Stimulated activated CD4-positive, alpha-beta T cell treated with anti-CD3 and anti-CD28 coated beads, Interleukin-15, amount 100 ng/mL, for 1 hour (primary cell): ENCODE measurements at places on chromosomes 3 and 15.

DNA sequence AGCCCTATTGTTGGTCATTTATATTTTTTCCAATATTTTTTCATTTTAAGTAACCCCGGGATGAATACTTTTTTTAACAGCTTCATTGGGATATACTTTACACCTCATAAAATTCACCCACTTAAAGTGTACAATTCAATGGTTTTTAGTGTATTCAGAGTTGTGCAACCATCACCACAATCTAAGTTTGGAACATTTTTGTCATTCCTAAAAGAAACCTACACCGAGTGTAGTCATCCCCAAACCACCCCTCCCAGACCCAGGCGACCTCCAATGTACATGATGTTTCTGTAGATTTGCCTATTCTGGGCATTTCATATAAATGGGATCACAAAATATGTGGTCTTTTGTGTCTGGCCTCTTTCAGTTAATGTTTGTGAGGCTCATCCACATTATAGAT is 118.3 kb upstream of the FRMD4B start:
- DNase-seq, result no peak

DNA sequence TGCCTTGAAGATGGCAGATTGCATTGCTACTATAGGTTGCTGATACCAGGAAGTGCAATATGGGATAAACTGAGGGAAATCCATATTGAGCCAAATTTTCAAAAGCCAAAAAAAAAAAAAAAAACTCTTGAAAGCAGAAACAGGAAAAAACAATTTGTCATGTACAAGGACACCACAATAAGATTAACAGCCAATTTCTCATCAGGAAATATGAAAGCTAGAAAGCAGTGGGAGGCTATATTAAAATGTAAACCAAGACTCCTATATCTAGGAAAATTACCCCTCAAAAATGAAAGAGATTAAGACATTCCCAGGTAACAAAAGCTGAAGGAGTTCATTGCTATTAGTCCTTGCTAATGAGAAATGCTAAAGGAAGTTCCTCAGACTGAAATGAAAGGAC is 462.8 kb upstream of the DPH6 start:
- no peak for DNase-seq

DNA sequence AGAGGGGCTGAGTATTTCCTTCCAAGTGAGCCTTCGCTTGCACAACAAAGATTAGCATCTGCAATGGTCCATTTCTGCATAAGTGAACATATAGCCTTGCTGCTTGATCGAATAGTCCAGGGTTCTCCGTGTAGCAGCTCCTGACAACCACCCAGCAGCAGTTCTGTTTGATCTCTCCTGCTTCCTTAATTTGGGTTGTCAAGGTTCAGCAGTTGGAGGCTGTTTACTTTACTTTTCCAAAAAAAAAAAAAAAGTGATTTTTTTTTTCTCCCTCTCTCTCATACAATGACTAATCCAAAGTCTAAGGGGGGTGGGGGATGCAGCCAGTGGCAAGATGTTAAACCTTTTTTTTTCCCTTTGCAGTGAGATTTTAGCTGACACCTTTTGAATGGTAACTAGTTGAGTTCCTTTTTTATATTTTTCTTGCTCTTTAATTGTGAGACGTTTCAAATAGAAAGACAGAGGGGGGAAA is 3.6 kb downstream of the FOXP1 start:
- DNase-seq, result no peak

GRCh38 chr3:167644611-167645010 is 9.1 kb downstream of the WDR49 start:
- no peak for DNase-seq

GRCh38 chr3:58563386-58564035 is 13.7 kb downstream of the FAM107A start:
- no peak for DNase-seq

- DNase-seq, result no peak
Observed at GRCh38 chr3:55891106-55891505, 404.0 kb upstream of the WNT5A start.

DNA sequence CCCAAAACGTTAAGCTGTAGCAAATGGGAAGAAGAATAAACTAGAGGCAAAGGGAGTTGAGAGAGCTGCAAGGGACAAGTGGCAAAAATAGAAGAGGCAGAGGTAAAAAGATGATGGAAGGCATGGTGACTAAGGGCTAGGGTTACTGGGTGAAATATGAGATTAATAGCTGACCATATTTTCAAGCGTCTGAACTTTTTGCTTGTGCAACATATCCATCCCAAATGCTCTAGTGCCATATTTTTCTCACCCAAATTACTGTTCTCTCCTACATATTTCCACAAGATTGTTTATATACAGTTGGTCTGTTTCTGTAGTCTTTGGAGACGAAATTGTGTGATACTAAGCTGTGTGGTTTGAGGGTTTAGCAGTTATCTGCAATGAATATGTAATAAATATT is 145.5 kb downstream of the GMNC start:
- no peak for DNase-seq

DNA sequence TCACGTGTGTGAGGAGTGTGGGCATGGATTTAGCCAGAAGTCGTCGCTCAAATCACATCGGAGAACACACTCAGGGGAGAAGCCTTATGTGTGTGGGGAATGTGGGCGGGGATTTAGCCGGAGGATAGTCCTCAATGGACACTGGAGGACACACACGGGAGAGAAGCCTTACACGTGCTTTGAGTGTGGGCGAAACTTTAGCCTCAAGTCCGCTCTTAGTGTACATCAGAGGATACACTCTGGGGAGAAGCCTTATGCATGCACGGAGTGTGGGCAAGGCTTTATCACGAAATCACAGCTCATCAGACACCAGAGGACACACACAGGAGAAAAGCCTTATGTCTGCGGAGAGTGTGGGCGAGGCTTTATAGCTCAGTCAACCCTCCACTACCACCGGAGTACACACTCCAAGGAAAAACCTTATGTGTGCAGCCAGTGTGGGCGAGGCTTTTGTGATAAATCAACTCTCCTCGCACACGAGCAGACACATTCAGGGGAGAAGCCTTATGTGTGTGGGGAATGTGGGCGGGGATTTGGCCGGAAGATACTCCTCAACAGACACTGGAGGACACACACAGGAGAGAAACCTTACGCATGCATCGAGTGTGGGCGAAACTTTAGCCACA is 28.1 kb downstream of the ZNF589 start:
- DNase-seq, result no peak

DNA sequence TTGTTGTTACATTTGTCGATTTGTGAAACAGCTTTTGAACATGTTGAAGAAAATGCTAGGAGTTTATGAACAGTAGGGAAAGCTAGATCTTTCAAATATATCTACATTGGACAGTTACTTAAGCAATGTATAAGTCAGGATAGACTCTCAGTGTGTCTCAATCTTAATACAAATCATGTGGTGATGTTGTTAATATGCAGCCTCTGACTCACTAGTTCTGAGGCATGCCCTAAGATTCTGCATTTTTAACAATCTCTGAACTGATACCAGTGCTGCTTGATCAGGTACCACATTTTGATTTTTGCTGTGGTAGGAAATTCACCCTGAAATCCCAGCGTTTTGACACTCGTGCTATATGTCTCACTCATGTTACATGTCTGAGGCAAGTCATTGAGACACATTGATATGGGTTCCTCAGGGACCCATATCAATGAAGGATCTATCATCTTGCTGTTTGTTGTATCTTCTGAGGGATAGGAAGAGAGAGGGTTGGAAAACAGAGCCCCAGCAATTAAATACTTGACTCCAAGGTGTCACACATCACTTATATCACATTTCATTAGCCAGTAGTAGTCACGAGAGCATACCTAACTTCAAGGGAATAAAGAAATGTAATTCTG is 597.9 kb downstream of the TAFA4 start:
- DNase-seq, result no peak

- no peak for DNase-seq
Observed at GRCh38 chr3:128780101-128780837, 54.3 kb downstream of the RAB7A start.

DNA sequence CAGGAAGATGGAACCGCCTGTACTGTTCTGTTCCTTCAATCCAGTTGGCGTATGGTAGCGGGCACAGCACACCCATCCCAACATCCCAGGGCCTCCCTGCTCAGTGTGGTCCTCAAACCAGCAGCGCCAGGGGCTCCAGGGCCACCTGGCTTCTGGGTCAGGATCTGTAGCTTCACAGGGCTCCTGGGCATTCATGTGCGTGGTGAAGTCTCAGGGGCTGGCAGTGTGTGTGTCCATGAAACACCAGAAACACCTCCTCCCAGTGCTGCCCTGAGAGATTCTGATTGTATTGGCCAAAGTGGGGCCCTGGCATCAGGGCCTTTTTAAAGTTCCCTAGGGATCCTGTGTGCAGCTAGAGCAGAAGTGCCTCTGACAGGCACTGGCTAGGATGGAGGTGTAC is 42.1 kb downstream of the ABTB1 start:
- no peak for DNase-seq

DNA sequence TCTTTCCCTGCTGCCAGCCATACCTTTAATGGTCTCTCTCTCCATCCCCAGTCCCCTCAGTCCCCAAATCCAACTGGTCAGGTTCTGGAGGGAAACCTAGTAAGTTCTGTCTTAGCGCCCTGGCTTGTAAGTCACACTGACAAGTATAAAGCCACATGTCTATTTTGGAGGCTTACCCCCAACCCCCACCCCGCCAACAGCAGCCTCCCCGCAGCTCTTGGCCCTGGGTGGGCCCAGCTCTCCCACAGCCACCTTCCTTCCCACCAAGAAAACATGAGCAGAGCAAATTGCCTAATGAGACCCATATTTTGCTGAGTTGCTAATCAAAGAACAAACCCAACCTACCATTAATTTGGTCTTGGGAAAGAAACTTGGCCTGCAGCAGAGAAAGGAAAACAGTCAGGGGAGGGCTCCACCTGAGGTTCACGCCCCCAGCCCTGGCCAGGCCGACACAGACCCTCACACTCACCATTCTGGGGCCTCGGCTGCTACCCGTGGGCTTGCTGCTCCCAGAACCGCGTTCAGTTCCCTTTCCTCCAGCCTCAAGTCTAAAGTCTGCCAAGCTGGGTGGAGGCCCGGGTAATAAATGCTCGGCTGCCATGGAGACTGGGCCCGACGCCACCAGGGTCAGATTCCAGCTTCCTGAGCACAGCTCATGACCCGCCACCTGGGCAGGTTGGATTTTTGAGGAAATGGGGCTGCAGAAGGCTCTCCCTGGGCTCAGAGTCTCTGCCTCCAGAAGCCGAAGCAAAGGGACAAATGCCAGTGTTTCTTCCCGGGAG is at the start of gene CALML4:
CALML4 (minus strand) TSS at position 557 of the 782 bp plus-strand sequence; CDS start at position 472, 85 bp downstream.
- no peak for DNase-seq

GRCh38 chr3:175608356-175608755 is 749.2 kb downstream of the NAALADL2 start:
- no peak for DNase-seq

DNA sequence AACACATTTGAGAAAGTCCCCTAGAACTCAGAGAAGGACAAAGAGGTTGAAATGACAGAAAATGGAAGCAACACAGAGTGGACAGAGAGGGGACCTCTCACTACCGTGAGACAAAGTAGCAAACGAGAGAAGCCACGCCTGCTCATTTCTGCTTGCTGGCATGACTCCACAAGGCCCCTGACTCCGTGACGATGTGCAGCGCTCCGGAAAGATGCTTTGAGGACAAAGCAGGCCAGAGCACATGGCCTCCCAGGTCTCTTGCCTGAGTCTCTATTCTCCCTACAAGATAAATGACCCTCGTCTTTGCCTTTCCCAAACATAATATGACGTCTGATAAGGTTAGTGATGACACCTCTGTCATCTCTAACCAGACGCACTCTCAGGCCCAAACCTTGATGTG is 63.8 kb upstream of the CTSH start:
- DNase-seq, result no peak
